Heart left ventricle (tissue), 16 donors: ENCODE measurements at places on chromosomes 1 and 21. TPM values are rescaled to one million over a fixed set of nuclear protein-coding genes. Genes with fewer than 3 reads are reported as not detected.

- no peak for DNase-seq
These were observed 4.4 kb downstream of the CCN1 start for GRCh38 chr1:85584923-85585322.

DNA sequence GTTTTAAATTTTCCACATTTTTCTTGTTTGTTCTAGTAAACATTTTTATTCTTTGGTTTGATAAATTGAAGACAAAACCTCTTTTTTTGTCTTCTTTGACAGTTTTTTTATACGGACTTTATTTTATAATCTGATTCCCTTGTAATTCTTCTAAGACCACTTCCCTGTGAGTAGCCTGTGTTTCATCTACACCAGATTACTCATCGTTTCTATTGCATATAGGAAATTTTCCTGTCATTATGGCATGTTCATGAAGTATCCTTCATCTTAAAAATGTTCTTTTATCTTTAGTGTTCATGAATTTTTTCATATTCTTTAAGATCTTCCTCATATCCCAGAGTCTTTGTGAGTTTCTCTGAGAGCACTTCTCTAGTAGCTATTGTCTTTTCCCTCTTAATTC, 109.8 kb downstream of the USP25 start:
- no peak for DNase-seq

DNA sequence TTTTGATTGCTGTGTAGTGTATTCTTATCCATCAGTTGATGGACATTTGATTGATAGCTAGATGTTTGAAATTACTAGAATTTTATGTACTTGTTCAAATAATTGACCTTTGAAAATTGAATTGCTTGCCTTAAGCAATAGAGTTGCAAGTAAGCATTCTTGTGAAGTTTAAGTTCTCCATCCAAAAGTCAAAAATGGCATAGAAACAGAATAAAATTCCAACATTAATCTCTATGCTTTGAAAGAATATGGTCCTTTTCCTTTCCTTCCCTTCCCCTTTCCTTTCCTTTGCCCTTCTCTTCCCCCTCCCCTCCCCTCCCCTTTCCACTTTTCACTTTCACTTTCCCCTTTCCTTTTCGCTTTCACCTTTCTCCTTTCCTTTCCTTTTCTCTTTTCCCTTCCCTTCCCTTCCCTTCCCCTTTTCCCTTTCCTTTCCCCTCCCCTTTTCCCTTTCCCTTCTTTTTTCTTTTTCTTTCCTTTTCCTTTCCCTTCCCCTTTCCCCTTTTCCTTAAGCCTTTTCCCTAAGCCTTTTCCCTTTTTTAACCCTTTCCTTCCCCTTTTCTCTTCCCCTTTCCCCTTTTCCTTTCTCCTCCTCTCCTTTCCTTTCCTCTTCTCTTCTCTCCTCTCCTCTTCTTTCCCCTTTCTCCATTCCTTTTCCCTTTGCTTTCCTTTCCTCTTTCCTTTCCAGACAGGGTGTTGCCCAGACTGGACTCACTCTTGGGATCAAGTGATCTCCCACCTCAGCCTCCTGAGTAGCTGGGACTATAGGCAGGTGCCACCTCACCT, 67.4 kb downstream of the SASS6 start:
- no peak for DNase-seq

- DNase-seq: no peak
These were observed 40.0 kb upstream of the EPS15 start for GRCh38 chr1:51559064-51559500.

DNA sequence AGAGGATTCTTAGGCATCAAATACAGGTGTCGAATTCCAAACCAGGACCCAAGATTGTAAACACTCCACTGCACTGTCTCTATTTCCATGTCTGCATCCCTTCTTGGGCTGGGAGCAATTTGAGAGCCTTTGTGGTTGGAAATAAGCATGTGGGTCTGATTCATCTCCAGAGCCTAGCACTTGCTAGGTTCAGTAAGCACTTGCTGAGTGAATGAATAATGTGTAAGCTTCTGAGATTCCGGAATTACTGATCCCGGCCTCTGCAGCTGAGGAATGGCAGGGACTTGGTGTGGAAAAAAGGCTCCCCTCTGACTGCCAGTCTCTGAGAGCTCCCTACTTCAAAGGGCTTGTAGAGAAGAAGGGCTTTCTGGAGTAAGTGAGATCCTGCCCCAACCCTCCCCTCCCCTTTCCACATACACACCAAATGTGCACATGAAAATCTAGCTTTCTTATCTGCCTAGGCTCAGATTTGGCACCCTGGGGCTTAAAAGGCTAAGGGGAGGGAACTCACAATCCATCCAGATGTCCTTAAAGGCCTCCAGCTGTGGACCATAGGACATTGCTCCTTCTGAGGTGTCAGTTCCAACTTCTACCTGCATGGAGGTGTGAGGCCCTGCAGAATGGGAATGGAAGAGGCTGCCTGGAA, 39.6 kb upstream of the TRABD2B start:
- DNase-seq: no peak

The ID3 gene
- 91.0 TPM for total RNA-seq

The PIAS3 gene
- 18.8 TPM for total RNA-seq

The KCNQ4 gene
- 2.5 TPM for total RNA-seq

The MAP7D1 gene
- total RNA-seq: 311 TPM
